H9 (cell line): ENCODE measurements at places on chromosomes 7 and 10. TPM values are rescaled to one million over a fixed set of nuclear protein-coding genes. Genes with fewer than 3 reads are reported as not detected.

The ENTPD1 gene
- 1.9 and 2.0 TPM in 2 replicates for total RNA-seq

The TAS2R40 gene
- total RNA-seq: not detected in 2 replicates

The IL15RA gene
- total RNA-seq: 0.18 and 0.31 TPM in 2 replicates

The SMIM30 gene
- total RNA-seq: 31.1 and 32.3 TPM in 2 replicates

- DNase-seq: no peak
Observed at GRCh38 chr10:100184840-100185239, 989 bp downstream of the ERLIN1 start.

DNA sequence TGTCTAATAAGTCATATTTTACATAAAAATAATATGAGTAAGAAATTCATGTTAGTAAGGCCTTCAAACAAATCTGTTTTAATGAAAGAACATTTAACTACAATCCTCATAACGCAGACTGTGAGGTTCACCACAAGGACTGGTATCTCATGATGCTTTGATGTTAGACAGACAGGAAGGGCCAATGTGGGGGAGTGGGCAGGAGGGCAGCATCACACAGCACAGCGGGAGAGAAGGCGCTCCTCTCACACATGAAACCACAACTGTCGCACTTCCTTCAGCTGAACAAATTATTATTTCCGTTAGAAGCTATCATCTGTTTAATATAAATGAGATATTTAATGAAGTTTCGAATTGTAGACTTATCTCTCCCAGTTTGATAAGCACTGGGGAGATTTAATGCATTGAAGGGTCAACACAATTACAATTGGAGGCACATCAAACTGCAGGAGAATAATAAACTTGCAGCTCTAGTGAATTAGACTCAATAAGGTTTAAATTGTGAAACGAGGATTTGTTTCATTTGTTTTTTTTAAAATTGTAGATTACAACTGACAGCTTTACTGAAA is 466.1 kb downstream of the PARD3 start:
- DNase-seq: no peak

GRCh38 chr7:33632322-33632721 is 273.0 kb upstream of the BMPER start:
- no peak for DNase-seq

The HMX2 gene
- total RNA-seq: 0.35 and 0.46 TPM in 2 replicates

GRCh38 chr7:122975341-122975740 is 20.2 kb downstream of the TAS2R16 start:
- no peak for DNase-seq

The EPHB6 gene
- total RNA-seq: 9.7 and 11.6 TPM in 2 replicates

The TBX20 gene
- total RNA-seq: not detected in 2 replicates

The ABCB1 gene
- total RNA-seq: 0.15 and 0.33 TPM in 2 replicates

GRCh38 chr7:5396542-5396941 is 27.1 kb downstream of the TNRC18 start:
- no peak for DNase-seq

DNA sequence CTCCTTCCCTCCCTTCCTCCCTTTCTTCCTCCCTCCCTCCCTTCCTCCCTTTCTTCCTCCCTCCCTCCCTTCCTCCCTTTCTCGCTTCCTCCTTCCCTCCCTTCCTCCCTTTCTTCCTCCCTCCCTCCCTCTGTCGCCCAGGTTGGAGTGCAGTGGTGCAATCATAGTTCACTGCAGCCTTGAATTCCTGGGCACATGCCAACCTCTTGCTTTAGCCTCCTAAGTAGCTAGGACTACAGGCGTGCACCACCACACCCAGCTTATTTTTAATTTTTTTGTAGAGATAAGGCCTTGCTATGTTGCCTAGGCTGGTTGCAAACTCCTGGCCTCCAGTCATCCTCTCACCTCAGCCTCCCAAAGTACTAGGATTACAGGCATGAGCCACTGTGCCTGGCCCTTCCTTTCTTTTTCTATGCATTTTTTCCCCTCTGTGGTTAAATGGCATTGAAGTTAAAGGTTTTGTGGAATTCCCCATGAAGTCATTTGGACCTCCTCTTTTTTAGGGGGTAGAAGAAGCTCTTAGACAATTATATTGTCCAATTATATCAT is 9.6 kb downstream of the KLHDC10 start:
- DNase-seq: no peak

DNA sequence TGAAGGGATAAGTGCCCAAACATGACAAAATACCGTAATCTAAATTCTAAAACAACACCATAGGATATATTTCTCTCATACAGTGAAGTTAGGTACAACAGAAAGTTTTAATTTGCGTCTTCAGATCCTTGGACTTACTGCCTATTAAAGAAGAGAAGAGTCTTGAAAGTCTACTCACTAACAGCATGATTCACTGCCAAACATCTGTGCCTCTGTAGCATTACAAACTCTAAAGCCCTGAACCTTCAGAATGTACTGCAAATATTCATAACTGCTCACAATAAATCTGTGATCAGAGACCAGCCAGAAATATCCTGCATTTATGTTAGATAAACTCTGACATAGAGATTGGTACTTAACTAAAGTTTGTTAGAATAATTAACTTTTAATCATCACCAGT is 365.3 kb downstream of the PARD3 start:
- DNase-seq: no peak

GRCh38 chr10:5814110-5815107 is 1.2 kb upstream of the GDI2 start:
- DNase-seq: no peak

DNA sequence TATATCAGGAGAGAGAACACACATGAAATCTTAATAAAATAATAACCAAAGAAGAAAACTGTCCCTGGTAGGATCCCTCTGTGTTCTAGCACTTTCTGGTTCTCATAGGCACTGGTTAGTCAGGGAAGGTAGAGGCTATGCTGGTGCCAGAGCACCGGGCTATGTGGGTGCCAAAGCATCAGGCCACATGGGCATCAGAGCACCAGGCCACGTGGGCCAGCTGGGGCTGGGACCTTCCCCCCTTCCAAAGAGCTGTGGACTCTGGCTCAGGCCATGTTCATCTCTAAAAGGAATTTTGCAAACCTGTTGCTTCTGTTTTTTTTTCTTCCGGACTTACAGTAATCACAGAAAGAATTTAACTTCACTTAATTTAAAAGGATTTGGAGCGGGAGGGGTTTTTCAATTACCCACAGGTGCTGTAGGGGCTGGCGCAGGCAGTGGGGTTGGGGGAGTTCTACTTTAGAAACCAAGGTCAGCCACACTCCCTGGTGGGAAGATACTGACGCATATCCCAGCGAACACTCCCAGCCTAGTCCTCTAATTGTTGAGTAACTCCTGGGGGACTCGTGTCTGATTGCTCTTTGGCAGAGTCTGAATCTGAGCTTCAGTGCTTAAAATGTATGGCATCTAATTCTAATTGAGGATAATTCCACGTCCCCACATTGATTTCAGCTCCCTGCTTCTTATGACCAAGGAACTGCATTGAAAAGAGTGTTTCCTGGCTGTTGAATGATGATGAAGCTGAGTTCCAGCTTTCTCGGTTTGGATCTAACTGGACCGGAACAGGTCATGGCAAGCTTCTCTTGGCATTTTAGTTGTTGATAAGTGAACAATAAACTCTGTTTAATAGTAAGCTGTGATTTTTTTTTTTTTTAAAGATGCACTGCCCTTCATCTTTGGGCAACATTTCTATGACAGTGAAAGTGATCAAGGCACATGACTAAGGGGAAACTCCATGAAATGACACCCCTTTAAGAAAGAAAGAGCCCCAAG is 110.7 kb upstream of the FZD8 start:
- DNase-seq: no peak

- DNase-seq: no peak
Observed at GRCh38 chr10:69315610-69316312, 37.5 kb downstream of the HK1 start.

The ZNF680 gene
- total RNA-seq: 19.3 and 21.3 TPM in 2 replicates

- no peak for DNase-seq
Observed at GRCh38 chr10:101841826-101842225, 1.8 kb downstream of the KCNIP2 start.

GRCh38 chr7:88312061-88312663 is 5.5 kb upstream of the STEAP4 start:
- DNase-seq: no peak

DNA sequence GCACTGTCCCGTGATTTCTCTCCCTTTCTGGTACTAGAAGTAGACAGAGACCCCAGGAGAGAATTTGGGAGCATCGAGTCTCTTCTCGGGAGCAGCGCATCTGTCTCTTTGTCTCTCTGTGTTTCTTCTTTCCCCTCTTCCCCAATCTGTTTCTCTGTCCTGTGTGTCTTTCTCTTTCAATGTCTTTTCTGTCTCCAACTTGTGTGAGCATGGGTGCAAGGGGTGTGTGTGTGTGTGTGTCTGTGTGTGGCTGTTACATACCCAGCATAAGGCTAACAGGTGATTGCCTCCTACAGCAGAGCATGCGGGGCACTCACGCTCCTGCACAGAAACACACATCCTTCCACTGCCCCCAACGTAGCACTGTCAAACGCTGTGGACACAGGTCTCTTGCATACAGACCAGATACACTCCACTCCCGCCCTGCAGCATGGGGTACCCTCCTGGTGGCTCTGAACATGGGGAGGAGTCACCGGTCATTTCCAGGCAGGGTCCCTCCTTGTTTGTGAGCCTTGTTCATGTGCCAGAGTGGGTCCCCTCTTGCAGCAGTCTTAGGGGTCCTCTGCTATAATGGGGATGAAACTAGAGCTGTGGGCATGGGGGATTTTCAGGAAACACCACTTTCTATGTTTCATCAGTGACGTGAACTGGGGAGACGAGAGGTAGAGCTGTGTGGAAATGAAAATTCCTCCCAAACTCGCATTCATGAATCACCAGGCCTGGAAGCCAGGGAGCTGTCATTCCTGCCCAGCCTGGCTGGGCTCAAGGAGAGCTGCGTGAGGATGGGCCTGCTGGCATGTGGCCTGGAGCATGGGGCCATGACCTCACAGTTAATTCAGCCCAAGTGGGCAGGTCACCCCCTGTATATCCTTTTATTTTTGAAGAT is 980 bp downstream of the ADAMTS14 start:
- DNase-seq: no peak

DNA sequence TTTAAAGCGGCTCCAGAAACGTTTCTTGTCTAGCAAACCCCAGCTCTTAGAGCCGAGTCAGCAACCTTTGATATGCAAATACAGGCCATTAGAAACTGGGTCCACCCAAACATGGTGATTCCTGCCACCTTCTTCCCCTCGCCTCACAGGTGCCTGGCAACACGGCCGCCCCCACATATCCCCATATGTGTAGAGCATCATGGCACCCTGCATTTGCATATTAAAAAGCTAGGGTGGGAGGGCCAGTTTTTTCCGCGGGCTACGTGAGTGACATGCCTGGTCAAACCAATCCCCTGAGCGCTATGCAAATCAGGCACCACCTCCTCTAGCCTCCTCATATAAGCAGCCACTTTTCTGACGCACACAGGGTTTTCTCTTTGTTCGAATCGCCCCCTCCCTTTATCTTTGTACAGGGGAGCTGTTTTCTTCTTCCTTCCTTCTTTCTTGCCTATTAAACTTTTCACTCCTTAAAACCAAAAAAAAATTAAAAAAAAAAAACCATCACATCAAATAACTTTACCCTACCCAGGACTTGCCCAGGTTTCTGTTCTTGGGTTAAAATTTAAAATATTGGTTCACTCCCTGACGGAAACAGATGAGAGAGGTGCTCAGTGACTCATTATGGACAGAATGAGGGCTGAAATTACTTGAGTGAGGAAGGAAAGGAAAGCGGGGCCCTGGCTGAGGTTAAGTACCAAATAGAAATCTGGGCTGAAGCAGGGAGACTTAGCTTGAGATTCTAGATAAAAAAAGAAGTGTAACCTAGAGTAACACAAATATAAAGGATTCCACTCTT is 59.8 kb downstream of the COA1 start:
- DNase-seq: peak; percentile 96

- no peak for DNase-seq
Observed at GRCh38 chr10:70145166-70145665, 1.3 kb downstream of the TYSND1 start.

- no peak for DNase-seq
Observed at GRCh38 chr7:106613848-106614560, 47.0 kb downstream of the CCDC71L start.

The RBP4 gene
- not detected in 2 replicates for total RNA-seq

The OR2A5 gene
- not detected in 2 replicates for total RNA-seq

- no peak for DNase-seq
Observed at GRCh38 chr10:110083884-110084283, 76.1 kb downstream of the ADD3 start.
